ENCODE measurements at places on chromosomes 1 and 21.

- no peak for DNase-seq
These were observed 12.4 kb downstream of the RNF220 start for GRCh38 chr1:44417351-44418021.

DNA sequence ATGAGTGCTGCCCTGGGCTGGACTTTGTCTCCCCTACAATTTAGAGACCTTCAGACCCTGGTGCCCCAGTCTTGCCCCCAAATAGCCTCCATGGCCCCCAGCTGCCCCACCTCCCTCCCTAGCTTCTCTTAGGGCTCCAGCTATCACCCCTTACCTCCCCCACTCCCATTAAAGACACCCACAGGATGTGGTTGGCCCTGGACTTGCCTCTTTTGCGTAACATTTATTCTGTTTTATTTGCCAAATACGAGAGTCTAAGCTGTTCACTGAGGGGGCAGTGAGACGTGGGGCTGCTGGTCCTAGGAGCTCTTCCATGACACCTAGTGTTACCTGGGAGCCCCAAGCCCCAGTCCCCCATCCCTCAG, 4.5 kb downstream of the ZC3H12A start:
- DNase-seq = peak; percentile 63

- DNase-seq = no peak
These were observed 44.2 kb downstream of the ZC3H11B start for GRCh38 chr1:219568733-219569132.

DNA sequence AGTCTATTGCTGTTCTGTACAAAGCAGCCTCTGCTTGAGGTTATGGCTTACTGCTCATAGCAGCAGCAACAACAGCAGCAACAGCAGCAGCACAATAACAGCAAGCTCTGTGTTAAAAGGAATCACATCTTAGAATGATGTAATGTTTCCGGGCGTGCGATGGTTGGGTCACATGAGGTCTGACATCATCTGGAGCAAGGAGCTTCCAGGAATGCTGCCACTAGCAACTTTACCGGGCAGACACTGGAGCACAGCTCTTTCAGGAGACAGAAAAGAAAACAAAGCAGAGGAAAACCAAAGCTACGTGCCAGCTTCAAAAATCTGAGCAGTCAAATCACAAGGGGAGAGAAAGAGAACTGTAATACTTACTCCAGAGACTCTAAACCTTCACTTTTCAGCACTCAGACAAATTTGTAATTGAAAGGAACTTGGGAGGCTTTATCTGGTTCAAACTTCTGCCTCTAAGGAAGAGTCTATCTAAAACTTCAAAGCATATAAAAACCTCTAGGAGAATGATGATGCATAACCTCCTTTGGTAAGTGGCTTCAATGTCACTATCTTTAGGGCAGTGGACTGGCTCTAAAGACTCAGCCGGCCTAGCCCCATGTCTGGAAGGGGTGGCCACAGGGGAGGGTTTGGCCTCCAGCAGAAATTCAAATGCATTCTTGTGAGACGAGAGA, 28.3 kb upstream of the RAB3GAP2 start:
- DNase-seq = no peak

DNA sequence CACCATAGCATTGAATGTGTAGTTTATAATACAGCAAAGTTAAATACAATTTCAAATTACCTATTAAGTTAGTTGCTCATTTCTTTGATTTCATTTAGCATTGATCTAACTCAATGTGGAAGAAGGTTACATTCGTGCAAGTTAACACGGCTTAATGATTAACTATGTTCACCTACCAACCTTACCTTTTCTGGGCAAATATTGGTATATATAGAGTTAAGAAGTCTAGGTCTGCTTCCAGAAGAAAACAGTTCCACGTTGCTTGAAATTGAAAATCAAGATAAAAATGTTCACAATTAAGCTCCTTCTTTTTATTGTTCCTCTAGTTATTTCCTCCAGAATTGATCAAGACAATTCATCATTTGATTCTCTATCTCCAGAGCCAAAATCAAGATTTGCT, at the start of gene ANGPTL3:
Gene ANGPTL3, plus strand, starts transcription at position 240 of the 400 bp plus-strand sequence. Its CDS starts 47 bp downstream, at position 287.
- DNase-seq = no peak

GRCh38 chr1:179016706-179017382, 8.8 kb upstream of the FAM20B start:
- DNase-seq = no peak

GRCh38 chr1:245353915-245354775, 199.4 kb downstream of the KIF26B start:
- no peak for DNase-seq

- DNase-seq = no peak
These were observed 68.5 kb upstream of the DUSP10 start for GRCh38 chr1:221810406-221810805.

- DNase-seq = no peak
These were observed 108.2 kb downstream of the CDC7 start for GRCh38 chr1:91608876-91609275.

DNA sequence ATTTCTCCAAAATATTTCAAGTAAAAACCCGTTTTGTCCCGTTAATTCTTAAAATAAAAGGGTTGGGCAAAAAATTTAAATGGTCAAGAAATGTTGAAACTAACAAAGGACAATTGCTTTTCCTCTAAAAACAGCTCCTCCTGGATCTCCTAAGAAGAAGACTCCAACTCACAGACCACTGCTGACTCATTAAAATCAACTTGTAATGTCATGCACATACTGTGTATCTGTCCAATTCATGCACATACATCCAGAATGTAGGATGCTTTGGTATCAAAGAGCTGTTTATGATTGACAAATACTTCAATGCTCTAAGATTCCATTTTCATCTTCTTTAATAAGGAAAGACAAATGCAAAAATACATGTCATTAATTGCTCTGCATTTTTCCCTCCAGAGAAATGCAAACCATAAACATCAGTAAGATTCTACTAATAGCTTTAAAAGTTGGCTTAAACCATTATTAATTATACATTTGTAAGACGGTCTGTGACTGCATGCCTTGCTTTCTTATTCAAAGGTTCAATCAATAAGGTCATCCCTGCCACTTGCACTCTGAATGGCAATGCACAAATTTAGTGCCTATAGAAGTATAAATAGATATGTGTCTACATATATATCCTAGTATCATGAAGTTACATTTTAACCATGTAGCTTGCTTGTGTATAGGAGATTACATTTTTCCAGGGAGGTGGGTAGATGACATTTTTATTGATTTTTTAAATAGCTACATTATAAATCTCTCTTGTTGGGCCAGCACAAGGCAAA, 44.7 kb downstream of the PTGER3 start:
- DNase-seq = no peak

DNA sequence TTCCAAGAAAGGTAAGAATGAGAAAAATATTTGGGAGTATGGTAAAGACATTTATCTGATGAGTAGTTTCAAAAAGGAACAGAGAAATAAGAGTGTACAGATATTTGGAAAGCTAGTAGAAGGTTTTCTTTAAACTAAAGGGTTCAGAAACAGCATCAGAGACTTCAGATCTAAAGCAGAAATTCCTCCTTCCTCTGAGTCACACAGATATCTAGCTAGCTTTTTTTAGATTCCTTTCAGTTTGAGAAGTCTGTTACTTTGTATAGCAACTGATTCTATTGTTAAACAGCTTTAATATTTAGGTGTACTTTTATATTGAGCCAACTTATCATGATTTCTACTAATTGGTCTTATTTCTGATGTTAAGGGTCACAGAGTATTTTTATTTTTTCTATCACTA, 4.7 kb downstream of the AMY2B start:
- no peak for DNase-seq

GRCh38 chr1:164628772-164629171, 69.8 kb downstream of the PBX1 start:
- no peak for DNase-seq

DNA sequence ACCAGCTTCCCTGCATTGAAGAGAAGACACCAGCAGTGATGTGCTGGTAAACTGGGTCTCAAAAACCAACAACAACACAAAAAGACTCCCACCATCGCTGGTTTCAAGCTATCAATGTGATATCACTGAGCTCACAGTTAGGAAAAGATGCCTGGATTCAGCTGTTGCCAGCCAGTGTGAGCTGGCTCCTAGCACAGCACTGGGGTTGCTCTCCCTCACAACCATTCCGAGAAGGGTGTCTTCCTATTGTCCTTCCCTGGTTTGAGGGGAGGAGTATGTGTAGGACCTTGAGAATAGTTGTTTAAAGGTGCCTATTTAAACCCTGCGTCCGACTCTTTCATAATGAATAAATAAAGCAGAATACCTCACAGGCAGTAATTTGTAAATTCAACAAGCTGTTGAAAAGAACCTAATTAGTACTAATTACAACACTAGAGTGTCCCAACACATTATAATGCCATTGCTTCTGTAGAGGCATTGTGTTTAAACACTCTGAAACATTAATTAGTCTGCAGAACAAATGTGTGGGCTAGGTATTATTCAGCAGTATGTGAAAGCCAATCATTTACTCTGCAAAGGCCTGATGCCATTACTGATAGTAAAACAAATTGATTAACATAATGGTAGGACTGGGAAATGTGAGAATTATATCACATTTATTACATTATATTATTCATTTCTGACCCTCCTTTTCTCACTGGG, 17.2 kb downstream of the NIBAN1 start:
- no peak for DNase-seq

- DNase-seq = no peak
These were observed 874.1 kb upstream of the B3GALT2 start for GRCh38 chr1:194060481-194060880.

DNA sequence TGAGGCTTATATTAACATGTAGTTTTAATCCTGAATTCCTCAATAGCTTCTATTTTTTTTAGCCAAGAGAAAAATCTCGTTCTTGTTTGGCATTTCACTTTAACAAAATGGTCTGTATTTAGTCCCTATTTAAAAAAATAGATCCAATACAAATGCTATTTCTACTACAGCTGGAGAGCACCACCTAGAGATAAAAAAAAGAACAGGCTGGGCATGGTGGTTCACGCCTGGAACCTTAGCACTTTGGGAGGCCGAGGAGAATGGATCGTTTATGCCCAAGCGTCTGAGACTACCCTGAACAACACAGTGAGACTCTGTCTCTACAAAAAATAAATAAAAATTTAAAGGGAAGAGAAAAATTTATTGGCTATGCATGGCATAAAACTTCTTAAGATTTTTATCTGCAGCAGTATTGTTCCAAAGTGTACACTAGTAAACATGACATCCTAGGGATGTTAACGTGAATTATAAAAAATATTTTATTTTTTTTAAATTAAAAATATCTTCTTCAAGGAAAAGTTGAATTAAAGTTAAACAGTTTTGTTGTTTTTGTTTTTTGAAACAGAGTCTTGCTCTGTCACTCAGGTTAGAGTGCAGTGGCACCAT, 4.4 kb downstream of the ST7L start:
- DNase-seq = no peak

- DNase-seq = no peak
These were observed 44.9 kb downstream of the SSBP3 start for GRCh38 chr1:54361342-54361741.

DNA sequence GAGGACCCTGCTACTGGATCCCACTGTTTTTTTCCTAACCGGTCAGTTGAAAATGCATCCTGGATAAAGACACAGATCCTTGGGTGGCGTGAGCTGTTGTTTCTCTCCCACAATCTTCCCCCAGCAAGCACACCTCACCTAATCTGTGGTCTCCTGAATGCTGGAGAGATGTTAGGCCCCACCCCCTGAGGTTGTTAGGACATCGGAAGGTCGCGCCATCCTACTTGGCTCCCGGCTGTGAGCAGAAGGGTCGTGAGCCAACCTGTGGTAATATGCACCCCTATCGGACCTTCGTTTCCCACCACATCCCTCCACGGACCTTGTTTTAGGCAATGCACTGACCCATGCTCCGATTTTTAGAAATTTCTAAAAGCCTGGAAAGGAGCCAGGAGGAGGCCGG, 89.9 kb upstream of the IPO9 start:
- DNase-seq = no peak

DNA sequence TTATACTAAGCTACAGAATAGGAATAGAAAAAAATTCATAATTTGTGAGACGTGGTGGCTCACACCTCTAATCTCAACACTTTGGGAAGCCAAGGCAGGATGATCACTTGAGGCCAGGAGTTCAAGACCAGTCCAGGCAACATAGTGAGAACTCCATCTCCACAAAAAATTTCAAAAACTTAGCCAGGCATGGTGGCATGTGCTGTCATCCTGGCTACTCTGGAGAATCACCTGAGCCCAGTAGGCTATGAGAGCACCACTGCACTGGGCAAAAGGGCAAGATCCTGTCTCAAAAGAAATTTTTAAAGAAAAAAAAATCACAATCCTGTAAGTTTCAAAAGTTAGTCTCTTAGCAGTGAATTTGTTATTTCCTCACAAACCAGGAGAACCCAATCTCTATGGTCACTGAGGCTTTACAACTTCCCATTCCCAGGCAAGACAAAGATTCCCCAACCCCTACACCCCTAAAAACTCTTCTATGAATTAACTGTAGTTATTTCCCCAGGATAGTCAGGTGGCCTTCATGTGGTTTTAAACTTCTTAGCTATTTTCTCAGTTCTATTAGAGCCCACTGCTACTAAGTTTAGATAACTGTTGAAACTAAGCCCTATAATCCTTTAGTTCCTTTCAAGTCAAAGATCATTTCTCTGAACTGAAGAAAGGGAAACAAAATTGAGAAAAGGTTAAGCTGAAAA, 74.5 kb downstream of the FOXJ3 start:
- no peak for DNase-seq

- DNase-seq = no peak
These were observed 67.5 kb downstream of the PSMG1 start for GRCh38 chr21:39115576-39116235.

- DNase-seq = no peak
These were observed 319.2 kb downstream of the SMYD3 start for GRCh38 chr1:246187834-246188372.

- no peak for DNase-seq
These were observed 92.8 kb downstream of the FASLG start for GRCh38 chr1:172751683-172752082.

GRCh38 chr1:46394108-46394871, at the start of gene FAAH:
TSS of gene FAAH (plus strand) at chr1:46394317. CDS start at chr1:46394349, 32 bp downstream.
- peak; percentile 58 for DNase-seq
